Urothelium cell line (cell line): ENCODE measurements at places on chromosomes 12 and 14.

- no peak for DNase-seq
Observed at GRCh38 chr12:639566-639965, 23.7 kb downstream of the NINJ2 start.

- DNase-seq = no peak
Observed at GRCh38 chr12:67483871-67484554, 164.5 kb upstream of the DYRK2 start.

DNA sequence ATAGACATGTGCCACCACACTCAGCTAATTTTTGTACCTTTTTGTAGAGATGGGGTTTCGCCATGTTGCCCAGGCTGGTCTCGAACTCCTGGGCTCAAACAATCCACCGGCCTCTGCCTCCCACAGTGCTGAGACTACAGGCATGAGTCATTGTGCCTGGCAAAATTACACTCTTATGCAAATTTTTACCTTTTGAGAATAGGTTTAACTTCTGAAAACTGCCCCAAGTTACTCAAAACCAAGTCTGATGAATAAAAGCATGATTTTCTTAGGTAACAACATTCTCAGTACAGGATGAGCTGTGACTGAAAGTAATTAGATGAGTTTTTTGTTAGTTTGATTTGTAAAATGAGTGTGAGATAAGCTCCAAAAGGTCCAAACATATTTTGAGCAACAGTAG is 166.0 kb downstream of the RPS29 start:
- no peak for DNase-seq

DNA sequence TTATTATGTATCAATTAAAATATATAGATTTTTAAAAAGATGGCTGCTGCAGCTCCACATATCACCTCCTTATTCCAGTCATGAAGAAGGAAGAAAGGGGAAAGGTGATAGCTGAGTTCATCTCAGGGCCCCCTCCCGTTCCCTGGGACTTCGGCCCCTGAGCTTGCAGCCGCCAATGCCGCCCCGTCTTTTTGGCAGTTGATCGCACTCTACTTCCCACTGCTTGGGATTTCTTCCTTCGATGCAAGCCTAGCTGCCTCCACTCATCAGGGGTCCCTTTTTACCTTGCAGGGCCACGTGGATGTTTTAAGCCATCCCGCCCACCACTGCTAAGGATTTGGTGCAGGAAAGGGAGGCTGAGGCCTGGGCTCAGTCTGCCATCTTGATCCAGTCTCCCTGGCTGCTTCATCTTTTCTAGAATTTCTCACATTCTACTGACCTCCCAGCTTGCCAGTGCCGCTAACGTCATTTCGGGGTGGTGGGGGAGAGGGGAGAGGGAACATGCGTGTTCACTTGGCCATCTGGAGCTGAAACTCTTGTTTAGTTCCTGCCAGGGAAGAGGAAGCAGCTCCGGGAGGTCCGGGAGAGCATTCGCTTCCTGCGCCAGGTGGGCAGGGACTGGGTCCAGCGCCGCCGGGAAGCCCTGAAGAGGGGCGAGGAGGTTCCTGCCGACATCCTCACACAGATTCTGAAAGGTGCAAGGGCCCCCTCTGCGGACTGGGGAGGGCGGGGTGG is 31.3 kb downstream of the CYP46A1 start:
- no peak for DNase-seq

- DNase-seq = no peak
Observed at GRCh38 chr12:50690925-50691324, 73.0 kb upstream of the ATF1 start.

DNA sequence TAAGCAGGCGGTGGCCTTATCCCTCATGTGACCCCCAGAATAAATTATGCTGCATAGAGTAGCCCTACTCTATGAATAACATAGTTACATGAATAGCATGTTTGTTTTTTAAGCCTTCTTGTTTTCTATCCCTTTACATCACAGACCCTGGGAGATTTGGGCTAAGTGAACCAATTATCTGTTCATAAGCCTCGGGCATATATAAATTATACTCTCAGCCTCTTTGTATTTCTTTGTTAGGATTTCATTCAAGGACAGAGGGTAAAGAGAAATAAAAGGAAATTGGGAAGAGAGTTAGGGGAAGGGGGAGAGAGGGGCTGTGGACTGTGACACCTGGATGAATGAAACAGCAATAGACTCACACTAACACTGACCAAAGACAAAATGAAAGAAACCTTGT is 35.3 kb upstream of the RTRAF start:
- DNase-seq = no peak

- DNase-seq = no peak
Observed at GRCh38 chr14:23486036-23486435, 16.5 kb downstream of the NGDN start.

GRCh38 chr14:36009643-36010042 is 166.9 kb downstream of the PTCSC3 start:
- DNase-seq = no peak
